Activated CD8-positive, alpha-beta memory T cell treated with anti-CD3 and anti-CD28 coated beads for 48 hours (primary cell): ENCODE measurements at places on chromosomes 2 and 18.

- no peak for DNase-seq
Measured at GRCh38 chr18:21362831-21363230, 120.8 kb downstream of the GREB1L start.

DNA sequence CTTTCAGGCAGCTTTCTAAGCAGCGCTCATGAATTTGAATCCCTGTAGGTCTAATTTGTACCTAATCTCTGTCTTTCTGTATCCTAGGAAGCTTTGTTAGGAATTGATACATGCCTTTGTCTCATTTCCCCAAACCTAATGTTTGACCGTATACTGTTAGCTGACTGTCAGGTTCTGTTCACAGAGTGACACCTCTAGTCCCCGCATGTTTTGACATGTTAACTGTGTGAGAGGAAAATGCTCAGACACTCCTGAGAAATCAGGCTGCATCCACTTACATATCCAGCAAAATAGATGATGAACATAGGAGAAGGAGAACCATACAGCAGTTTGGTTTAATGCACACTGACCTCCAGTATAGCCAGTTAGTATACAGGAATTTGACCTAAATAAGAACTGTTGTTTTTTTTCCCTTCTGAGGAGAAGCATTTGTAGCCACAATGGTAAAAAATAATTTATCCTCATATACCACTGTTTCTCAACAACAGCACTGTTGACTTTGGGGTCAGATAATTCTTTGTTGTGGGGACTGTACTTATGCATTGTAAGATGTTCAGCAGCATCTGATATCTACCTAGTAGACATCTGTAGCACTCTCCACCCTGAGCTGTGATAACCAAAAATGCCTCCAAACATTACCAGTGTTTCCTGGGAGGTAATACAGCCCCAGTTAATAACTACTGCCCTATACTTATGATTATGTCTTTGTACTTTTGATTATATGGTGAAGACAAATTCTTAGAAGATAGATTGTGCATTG lies 130.9 kb downstream of the NCOA1 start:
- DNase-seq: no peak

DNA sequence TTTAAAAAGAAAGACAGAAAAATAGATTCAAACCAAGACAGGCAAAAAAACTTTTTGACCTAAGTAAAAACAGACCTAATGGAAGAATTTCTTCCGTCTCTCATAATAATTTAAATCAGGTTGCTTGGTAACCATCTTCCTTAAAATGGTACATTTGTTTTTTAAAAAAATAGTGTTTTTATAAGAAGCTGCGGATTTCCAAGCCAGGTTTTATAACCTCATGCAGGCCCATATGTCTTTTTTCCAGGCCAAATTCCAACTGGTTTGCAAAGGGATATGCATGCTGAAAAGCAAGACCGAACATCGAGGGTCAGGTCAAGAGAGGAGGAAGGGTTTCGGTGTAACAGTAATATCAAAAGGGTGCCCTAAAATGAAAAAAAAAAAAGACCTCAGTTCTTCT lies 172.9 kb downstream of the MAIP1 start:
- DNase-seq: no peak

GRCh38 chr2:97663962-97664635 lies at the start of gene ACTR1B:
Gene ACTR1B, minus strand, starts transcription at chr2:97664044. Its CDS starts 154 bp downstream, at chr2:97663890.
- peak; percentile 80 for DNase-seq

GRCh38 chr2:106839849-106840595 lies 45.9 kb downstream of the ST6GAL2 start:
- DNase-seq: no peak

DNA sequence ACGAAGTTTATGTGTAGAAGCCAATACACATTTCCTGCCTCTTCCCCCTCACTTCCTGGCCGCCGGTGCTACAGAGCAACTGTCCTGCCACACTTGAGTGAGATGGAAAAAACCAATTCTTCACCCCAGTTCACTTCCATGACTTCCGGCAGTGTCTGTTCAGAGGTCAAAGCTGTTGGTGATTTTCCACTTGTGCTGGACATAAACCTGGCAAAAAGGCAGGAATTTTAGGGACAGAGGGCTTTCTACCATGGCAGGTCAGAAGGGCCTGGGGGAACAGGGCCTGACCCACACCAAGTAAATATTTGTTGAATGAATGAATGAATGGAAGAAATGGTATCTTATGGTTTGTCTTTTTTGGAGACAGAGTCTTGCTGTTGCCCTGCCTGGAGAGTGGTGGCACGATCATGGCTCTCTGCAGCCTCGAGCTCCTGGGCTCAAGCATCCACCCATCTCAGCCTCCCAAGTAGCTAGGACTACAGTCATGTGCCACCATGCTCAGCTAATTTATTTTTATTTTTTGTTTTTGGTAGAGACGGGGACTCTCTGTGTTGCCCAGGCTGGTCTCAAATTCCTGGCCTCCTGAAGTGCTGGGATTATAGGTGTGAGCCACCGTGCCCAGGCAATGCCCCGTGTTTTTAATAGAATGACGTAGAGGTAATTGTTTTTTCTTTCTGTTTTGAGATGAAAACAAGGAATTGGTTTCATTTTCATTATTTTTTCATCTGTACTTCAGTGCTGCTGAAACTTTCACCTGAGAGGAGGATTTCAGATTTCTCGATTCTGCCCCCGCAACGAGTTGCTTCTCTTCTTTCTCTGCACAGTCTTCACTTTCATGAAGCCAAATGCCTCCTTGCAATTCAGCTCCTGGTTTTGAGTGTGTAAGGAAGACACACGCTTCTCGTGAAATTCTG lies 48.0 kb upstream of the LPIN2 start:
- DNase-seq: peak; percentile 38

DNA sequence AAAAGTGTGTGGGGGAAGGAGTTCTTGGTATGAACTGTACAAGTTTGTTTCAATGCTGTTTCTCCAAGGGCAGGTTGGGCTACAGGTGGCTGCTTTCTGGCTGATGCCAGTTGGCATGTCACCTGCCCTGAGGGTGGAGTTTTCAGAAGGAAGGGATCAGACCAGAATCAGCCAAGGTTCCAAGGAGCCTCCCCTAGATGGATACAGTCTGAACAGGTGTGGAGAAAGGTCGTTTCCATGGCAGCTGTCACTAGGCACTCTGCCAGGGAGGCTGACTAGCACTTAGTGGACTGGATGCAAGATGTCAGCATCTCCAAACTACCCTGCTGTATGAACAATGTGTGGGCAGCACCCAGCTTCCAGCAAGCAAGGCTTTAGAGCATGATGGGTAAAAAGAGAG lies 444.4 kb upstream of the HNRNPA3 start:
- DNase-seq: no peak

DNA sequence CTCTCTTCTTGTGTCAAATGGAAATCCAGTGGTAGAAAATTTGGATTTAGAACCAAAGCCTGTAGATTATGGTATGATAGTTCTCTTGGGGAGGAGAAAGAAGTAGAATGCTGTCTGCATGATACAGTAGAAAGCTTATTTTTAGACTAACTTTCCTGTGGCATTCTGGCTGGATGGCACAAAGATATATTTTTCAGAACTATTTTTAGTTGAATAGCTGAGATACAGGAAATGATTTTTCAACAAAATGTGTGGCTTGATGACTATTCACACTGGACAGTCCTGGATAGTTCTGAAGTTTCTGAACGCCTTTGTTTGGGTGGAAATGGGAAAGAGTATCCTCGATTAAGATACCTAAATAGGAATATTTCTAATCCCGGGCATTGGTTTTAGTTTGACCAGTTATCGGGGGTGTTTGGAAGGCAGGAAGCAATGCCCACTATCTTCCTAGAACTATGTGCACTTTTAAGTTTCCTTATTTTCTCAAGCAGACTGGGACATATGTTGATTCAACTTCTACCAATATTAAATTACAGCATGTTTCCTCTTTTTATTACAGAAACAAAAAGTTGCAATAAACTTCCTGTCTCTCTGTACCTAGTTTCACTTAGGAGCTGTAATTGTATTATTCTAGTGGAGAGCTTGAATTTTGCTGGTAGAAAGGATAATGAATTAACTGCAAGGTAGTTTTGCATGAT lies 32.1 kb downstream of the GDF7 start:
- DNase-seq: no peak

DNA sequence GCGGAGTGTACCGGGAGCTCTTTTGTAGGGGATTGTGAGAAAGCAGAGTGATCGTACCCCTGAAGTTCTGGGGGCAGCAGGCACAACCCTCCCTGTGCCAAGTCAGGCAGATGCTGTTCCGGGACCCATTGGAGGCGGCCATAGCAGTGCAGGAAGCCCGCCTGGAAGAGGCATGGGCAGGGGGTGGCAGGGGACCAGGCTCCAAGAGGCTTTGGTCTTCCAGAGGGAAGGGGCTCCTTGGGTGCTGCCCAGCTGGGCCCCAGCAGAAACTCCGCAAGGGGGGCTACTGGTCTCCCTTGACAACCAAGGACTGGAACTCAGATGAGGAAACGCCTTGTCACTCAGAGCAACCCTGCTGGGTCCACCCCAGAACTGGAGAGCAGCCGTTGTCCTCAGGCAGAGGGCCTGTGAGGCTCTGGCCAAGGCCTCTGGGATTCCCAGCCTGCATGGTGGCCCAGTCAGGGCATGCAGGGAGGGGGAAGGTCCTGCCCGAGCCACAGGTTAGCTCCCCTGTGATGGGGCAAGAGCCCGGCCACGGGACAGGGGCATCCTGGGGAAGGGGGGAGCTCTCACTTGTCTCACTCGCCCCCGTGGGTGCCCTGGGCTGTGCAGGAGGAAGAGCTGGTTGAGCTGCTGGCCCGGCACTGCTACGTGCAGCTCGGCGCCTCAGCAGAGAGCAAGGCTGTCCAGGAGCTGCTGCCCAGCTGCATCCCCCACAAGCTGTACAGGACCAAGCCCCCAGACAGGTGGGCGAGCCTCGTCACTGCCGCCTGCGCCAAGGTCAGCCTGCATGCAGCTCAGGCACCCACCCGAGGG lies 21.0 kb upstream of the GPR17 start:
- DNase-seq: no peak

DNA sequence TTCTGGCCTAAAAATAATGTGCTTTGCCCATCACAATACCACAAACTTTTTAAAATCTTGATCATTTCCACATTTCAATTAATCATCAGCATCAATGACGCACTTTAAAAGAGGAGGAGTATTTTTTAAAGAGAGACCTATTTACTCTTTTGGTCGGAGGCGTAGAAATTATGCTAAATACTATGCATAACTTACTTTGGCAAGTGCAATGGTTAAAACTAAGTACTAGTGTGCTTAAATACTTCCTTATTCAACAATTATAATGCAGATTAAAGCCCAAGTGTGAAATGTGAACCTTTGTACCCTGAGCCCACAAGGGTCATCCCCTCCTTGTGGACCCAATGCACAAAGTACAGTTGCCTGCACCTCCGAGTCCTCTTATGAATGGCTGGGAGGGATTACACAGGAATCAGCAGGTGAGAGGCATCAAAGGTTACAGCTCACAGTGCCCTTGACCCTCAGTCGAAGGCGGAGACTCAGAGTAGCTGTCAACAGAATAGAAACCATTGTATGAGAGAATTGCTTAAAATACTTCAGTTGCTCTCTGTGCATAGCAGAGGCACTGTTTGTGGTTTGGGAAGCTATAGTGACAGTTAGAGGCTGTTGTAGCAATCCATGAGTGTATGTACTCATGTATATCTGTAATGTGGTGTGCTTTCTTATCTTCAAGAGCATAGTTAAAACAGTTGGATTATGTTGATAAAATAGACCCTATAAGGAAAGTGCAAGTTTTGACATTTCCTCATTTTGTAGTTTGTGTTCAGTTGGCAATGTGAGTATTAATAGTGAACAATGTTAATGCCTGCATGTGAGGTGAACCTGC lies 151.7 kb upstream of the ITGA4 start:
- DNase-seq: no peak

DNA sequence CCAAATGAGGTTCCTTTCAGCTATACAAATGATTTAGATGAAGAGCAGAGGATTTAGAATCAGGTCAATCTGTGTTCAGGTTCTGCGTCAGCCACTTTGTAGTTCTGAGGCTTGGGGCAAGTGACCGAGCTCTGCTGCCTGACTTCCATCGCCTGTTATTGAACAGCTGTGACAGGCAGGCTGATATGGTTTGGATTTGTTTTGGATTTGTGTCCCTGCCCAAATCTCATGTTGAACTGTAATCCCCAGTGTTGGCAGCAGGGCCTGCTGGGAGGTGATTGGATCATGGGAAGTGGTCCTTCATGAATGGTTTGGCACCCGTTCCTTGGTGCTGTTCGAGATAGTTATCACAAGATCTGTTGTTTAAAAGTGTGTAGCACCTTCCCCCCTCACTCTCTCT lies 18.6 kb downstream of the TYMS start:
- DNase-seq: no peak

- DNase-seq: no peak
Measured at GRCh38 chr2:97695744-97696143, 17.6 kb upstream of the ZAP70 start.

DNA sequence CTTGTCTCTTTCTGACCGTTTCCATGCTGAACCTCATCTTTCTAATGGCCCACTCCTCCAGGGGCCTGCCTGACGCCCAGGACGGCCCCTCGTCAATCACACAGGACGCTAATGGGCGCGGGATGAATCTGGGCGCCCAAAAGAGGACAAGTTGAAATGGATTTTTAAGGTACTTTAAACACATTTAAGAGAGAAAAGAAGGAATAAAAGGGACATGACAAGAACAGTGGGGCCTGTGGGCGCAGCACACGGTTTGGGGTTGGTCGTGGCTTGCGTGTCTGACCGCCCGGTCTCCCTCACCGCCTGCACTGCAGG lies 607 bp upstream of the UBE2F start:
- no peak for DNase-seq

GRCh38 chr2:239307921-239308613 lies 92.8 kb downstream of the HDAC4 start:
- no peak for DNase-seq

DNA sequence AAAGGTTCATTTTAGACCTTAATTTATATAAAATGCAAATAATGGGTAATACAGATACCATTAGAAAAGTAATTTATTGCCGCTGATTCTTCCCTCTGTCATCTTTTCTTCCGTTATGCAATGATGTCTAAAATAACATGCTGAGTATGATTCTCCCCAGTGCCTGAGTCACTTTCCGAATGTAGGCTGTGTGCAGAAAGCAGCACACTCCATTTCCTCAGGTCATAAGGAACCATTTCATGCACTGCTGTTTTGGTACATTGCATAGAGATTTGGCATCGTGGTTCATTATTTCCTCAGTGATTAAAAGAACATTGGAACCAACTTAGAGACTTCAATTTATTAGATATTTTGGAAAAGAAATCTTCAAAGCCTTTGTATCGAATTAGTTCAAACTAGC lies 173.5 kb downstream of the CDH2 start:
- DNase-seq: no peak
